ENCODE measurements at places on chromosomes 13 and 19. TPM values are rescaled to one million over a fixed set of nuclear protein-coding genes. Genes with fewer than 3 reads are reported as not detected.

Gene BRSK1
- 9.8 TPM for total RNA-seq

- no peak for DNase-seq
Observed at GRCh38 chr13:30818323-30818960, 83.1 kb downstream of the ALOX5AP start.

Gene LGALS4
- 4.6 TPM for total RNA-seq

Gene UQCRFS1
- 26.8 TPM for total RNA-seq

- DNase-seq, result no peak
Observed at GRCh38 chr13:80199585-80200292, 141.2 kb downstream of the SPRY2 start.

Gene KIR3DL1
- total RNA-seq, result 41.2 TPM

- no peak for DNase-seq
Observed at GRCh38 chr13:64925284-64925683, 2304.9 kb downstream of the PCDH9 start.

- peak; percentile 81 for DNase-seq
Observed at GRCh38 chr13:24995225-24995804, 100.6 kb upstream of the PABPC3 start.

GRCh38 chr13:37067874-37068273 is 8.4 kb upstream of the SUPT20H start:
- DNase-seq, result no peak

DNA sequence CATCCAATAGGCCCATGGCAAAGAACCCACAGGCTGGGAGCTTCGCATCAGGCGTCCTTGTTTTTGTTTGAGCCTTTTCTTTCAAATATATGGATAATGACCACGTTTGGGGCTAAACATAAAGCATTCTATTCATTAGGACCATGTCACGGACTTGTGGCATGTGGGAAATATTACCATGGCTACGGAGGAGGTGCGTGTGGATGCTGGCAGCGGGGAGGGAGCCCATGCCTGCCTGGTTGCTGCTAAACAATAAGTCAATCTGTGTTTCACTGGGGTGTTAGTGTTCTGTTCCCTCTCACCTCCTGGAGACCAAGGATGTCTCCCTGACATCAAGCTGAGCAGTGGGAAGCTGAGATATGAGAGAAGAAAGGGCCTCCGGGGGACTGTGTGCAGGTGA is 121.1 kb downstream of the IRS2 start:
- no peak for DNase-seq

- DNase-seq, result no peak
Observed at GRCh38 chr13:60242043-60242595, 78.4 kb upstream of the DIAPH3 start.

Gene NAPSA
- 0.95 TPM for total RNA-seq

DNA sequence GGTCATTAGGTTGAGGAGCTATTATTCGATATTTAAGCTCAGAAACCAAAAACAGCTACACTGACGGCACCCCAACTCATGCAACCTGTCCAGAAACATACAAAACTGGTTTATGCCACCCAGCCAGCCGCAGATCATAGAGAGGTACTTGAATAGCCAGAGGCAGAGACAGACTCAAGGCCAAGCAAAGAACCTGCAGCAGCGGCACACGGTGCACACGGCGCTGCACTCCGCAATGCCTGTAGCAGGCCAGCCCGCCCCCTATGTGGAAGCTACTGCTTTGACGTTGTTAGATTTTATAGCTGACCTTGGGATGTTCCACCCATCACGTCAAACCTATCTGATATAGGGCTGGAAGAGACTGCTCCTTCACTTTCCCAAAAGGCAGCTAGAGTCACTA is 11.9 kb upstream of the DHRS12 start:
- no peak for DNase-seq

Gene PNMA8B
- total RNA-seq, result not detected

DNA sequence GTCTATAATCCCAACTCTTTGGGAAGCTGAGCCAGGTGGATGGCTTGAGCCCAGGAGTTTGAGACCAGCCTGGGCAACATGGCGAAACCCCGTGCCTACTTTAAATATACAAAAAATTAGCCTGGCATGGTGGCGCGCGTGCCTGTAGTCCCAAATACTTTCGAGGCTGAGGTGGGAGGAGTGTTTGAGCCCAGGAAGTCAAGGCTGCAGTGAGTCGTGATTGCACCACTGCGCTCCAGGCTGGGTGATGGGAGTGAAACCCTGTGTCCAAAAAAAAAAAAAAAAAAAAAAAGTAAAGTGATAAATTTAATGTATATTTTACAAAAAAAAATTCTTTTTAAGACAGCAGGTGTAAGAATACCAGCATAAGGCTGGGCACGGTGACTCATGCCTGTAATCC is 17.6 kb downstream of the TMEM38A start:
- no peak for DNase-seq

DNA sequence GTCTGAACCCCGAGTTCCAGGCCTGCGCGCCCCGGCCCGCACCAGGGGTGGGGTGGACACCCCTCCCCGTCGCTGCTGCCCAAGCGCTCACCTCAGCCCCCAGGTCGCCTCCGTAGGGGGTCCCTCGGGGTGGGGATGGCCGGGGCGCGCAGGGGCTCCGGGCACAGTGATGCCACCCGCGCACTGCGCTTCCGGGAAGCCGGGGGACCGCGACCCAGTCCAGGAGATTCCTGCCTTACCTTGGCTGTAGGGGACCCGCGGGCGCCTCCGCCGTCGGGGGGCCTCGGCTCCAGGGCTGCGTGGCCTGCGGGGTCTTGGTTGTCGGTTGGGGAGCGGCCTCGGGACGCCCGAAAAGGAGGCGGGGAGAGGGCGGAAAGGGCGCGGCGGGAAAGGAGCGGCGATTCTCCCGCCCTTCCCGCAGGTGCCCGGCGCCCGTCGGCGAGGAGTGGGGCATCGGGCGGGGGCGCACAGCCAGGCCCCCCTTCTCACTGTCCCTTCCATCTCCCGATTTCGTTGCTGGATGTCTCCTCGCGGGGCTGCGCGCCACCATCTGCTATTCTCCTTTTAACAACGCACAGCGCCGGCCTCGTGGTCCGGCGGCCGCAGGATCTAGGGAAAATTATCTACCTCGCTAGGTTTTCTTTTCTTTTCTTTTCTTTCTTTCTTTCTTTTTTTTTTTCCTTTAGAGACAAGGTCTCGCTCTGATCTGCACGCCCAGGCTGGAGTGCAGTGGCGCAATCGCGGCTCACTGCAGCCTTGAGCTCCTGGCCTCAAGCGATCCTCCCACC is at the start of gene KEAP1:
TSS of gene KEAP1 (minus strand) at position 355 of the 788 bp plus-strand sequence. CDS start 3,323 bp downstream, outside the sequence.
- peak; percentile 56 for DNase-seq

DNA sequence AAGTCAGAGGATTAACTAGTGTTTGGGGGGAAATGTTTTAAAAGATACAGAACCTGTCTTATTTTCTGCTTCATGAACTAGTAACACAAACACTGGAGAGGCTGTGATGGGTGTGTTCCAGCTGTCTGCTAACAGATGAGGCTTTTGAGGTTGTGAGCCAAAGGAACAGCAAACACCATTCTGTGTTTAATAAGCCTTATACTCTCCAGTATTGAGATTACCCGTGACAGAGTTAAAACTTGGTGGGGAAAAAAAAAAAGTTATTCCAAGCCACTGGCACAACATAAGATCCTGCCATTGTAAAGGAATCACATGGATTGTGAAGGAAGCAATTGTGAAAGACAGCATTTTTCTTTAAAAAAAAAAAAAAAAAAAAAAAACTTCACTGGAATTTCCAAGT is 48.4 kb downstream of the KCTD12 start:
- DNase-seq, result no peak

- DNase-seq, result no peak
Observed at GRCh38 chr13:88303605-88304004, 632.4 kb downstream of the SLITRK5 start.

DNA sequence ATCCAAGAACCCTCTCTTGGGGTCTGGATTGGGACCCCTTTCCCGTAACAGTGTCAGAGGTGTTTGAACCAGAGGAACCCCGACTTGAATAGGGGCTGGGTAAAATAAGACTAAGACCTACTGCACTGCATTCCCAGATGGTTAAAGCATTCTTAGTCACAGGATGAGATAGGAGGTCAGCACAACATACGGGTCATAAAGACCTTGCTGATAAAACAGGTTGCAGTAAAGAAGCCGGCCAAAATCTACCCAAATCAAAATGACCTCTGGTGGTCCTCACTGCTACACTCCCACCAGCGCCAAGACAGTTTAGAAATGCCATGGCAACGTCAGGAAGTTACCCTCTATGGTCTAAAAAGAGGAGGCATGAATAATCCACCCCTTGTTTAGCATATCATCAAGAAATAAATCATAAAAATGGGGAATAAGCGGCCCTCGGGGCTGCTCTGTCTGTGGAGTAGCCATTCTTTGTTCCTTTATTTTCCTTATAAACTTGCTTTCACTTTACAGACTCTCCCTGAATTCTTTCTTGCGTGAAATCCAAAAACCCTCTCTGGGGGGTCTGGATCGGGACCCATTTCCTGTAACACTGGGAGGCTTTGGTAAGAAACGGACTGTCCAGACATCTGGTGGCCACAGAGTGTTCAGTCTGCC is 4.4 kb upstream of the SIN3B start:
- no peak for DNase-seq

GRCh38 chr13:111480976-111481375 is 160.5 kb downstream of the TEX29 start:
- DNase-seq, result no peak

- no peak for DNase-seq
Observed at GRCh38 chr13:63463782-63464610, 2048.3 kb upstream of the PCDH20 start.

DNA sequence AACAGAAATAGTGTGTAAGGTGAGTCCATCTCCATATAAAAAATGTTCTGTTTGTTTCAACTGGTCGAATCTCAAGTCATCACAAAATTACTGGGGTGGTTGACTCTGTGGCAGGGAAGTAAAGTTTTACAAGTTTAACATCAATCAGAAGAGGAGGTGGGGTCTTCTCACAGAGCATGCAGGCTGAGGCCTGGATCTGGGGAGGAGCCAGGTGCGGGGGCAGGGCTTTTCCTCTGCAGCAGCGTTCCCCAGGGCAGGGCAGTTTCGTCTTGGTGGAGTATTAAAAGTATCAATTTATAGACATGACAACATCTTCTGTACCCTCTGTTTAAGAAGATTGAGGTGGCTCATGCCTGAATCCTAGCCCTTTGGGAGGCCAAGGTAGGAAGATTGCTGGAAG is 68.8 kb downstream of the SLC7A9 start:
- DNase-seq, result no peak

- DNase-seq, result no peak
Observed at GRCh38 chr19:49956115-49956495, 4.9 kb downstream of the SIGLEC11 start.

- DNase-seq, result no peak
Observed at GRCh38 chr19:44718441-44719261, 19.7 kb downstream of the CEACAM16 start.

- DNase-seq, result peak; percentile 77
Observed at GRCh38 chr19:41934849-41935374, 6.7 kb upstream of the ERFL start.

Gene AP2S1
- 49.1 TPM for total RNA-seq

DNA sequence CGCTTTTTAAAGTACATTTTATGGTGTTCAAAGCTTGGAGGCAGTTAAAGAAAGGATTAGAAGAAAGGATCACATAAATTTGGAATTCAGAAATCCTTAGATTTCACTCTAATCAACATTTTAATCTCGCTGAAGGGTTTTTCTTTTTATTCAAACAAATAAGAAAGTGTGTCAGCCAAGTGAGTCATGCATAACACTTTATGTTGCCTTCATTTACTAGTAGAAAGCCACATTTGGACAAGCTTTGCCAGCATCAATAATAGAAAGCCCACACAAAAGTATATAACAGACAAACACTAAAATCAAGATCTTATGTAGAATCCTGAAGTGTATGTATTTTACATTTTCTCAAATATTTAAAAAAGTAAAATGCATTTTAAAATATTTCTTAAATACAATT is 154.9 kb upstream of the TRPC4 start:
- DNase-seq, result no peak

DNA sequence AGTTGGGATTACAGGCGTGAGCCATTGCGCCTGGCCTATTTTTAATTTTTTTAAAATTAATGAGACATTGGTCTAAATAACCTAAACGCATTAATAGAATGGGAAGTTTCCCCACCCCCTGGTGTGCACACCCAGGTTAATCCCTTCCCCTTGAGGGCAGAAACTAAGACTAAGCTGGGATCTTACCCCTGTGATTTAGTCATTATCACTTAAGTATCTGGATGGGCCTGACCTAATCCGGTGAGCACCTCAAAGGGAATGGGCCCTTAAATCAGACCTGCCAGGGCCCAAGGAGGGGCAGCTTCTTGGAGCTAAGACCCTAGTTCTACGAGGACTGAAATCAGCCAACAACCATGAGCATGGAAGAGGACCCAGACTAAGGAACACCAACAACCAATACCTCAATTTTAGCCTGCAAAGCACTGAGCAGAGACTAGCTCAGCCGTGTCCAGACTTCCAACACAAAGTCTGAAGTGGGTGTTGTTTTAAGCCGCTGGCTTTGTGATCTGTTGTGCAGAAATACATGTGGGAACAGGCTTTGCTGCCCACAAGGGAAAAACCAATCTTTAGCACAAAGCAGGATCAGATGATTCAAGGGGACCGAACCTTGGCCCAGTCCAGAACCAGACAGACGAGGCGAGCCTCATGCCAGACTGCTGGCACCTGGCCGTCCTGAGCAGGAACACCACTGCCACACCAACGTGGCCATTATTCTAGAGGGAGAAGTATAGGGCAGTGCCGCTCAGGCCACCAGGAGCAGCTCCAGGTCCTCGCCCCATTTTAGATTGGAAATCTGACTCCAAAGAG is 7.1 kb downstream of the UBE2S start:
- no peak for DNase-seq

Gene KLHL1
- total RNA-seq, result not detected

GRCh38 chr19:35899547-35900214 is 659 bp downstream of the NFKBID start:
- peak; percentile 84 for DNase-seq

Gene SELENOW
- 90.5 TPM for total RNA-seq

- no peak for DNase-seq
Observed at GRCh38 chr13:80307401-80307987, 33.4 kb downstream of the SPRY2 start.

GRCh38 chr13:106159295-106160195 is 375.9 kb downstream of the EFNB2 start:
- DNase-seq, result no peak

DNA sequence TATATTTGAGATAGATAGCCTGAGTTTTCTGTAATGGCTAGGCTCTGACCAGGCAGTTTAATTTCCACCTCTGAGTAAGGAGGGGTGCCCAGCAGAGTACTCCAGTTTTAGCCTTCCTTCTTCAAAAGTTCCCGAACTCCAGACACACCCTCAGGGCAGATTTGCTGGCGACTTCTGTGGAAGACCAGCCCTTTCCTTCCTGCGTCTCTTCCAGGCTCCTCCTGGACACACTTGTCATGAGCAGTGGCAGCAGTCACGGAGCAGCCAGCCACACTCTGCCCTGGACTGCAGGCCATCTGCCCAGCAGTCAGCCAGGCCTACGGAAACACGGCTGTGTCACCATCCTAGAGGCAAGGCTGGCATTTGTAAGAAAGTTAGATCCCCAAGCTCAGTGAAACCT is 6.6 kb upstream of the FLT1 start:
- DNase-seq, result no peak

- no peak for DNase-seq
Observed at GRCh38 chr19:2253106-2254063, 2.8 kb downstream of the JSRP1 start.

GRCh38 chr19:11693505-11694499 is 44.9 kb downstream of the ZNF823 start:
- no peak for DNase-seq
